Stimulated activated CD8-positive, alpha-beta memory T cell treated with anti-CD3 and anti-CD28 coated beads, Interleukin-15, amount 100 ng/mL, for 4 hours (primary cell): ENCODE measurements at places on chromosomes 12 and 14.
A peak's percentile ranks its signal among the peaks of the same experiment; 100 is the strongest.

- DNase-seq = no peak
Measured at GRCh38 chr14:69827560-69827959, 30.5 kb upstream of the SLC10A1 start.

GRCh38 chr12:20426191-20426590 lies 57.9 kb downstream of the PDE3A start:
- no peak for DNase-seq

DNA sequence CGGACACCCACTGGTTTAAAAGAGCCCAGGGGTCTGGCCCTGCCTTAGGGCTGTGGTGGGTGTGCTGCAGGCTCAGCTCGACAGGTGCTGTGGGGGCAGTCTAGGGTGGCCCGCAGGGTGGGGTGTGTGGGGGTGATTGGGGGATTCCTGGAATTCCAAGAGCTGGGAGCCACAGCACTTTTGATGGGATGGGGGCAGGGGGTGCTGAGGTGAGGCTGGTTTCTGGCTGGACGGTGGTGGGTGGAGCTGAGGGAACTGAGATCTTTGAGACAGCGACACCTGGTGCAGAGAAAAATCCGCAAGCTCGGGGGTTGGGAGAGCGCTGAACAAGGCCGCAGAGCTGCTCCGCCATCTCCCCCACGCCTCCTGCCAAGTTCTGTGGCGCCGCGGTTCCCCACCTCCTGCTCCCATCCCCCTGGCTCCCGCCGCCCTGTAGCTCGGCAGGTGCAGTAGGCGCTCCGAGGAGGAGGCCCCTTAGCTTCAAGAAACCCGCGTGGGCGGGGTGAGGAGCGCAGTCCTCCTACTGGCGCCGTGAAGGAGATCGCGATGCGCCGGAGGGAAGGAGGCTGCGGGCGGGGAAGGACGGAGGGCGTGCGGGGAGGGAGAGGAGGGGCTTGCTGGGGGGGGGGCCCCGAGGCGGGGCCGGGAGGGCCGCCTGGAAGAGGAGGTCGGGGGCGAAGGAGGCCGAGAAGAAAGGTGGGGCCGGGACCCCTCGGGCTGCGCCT lies 1.3 kb upstream of the TEDC1 start:
- DNase-seq = peak; percentile 76

- DNase-seq = no peak
Measured at GRCh38 chr12:17357396-17357795, 732.6 kb downstream of the RERGL start.

DNA sequence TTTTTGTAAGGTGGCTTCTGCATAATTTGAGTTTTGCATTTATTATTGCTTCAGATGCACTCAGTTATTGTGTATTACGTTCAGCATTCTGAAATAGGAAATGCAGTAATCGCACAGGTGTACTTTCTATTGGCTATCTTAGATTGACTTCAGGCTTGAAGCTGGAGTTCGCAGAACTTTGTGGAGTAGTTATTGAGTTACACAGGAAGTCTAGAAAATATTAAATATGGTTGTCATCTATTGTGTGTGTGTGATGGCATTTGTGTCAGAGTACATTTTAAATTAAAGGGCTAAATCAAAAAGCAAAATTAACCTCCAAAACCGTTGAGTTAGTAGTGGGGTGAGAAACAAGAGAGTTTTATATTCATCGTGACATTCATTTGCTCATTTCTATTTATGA lies 2.7 kb downstream of the ARID2 start:
- DNase-seq = no peak

DNA sequence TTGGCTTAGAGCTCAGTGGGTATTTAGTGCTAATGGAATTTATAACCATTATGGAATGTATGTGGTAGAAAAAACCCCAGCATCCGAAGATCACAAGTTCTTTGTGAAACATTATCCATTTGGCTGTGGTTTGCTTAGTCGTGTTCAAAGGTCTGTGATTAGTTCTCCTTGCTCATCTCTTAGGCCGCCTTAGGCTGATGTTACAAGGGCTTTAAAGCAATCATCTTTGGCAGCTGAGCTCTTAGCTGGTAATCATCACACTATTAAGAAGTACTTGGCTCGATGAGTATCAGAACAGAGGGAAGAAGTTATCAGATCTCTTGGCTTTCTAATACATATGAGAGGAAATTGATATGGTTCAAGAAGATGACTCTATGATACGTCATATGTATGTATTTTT lies 124.1 kb upstream of the E2F7 start:
- no peak for DNase-seq

- DNase-seq = no peak
Measured at GRCh38 chr12:62957233-62957953, 22.4 kb upstream of the PPM1H start.

DNA sequence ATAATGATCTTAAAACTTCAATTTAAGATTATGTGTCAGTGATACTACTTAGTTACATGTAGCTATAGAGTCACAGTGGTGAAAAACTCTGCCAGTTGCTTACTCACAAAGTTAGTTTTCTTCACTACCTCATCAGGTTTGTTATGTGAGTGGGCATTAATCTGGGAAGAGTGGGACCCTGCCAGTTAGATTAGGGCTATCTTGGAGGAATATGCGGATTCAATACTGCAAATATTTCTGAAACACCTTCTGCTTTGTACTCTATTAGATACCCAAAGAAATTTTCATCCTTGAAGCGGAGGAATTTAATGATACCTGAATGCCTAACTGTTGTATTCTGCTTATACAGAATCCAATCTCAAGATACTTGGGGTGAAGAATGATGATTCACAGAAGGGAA lies 25.1 kb downstream of the ZNF268 start:
- DNase-seq = no peak
